ENCODE measurements at places on chromosomes 1 and 21.

DNA sequence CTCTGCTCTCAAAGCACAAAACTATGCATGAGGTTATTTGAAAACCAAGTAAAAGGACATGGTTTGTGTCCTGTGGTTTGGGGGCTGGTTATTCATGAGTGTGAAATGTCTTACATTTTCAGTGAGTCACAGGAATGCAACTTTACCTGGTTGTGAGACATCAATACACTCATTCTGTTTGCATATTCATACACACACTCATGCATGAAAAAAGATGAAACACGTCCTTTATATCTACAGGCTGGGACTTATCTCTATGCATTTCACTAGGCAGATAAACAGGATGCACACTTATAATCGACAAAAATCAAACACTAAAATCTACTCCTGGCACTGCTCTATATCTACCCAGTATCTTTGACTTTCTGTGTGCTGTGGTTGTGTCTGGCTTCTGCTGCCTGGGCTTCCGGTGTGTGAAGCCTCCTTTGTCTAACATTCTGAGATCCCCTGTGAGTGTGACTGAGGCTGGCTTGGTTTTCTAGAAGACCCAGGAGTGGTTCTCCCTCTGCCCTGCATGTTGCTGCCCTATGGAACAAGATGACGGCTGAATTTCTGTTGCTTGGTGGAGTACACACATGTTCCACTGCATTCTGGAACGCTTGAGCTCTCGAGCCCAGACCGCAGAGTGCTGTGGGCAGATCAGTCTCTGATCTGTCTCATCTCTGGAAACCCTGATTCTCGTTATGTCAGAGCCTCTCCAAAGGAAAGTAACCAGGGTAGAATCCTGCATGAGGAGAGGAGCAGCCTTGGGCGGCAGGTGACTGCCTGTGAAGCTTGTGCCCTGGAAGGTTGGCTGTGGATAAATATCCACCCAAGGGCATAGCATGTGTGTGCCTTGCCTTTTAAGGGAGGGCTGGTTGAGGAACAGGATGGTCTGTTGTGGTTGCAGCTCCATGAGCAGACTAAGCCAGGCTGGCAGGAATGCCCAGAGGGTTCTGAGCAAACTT lies 19.7 kb upstream of the FASLG start:
- DNase-seq: peak; percentile 48

GRCh38 chr1:213446496-213446895 lies 395.5 kb downstream of the RPS6KC1 start:
- DNase-seq: no peak

DNA sequence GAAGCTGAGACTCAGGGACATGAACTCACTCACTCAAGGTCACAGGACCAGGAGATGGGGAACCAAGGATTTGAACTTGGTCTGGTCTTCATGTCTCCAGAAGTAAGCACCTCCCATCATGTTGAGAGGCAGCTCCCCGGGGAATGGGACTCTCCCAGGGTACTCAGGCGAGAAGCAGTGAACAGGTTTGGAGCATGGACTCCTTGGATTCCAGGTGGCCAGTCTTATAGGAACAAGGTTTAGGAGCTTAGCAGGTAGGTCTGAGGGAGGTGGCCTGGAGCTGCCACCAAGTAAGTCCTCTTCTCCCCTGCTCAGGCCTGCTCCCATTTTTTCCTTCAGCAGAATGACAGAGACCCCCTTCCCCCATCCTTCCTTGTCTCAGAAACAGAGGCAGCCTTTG lies 14.9 kb upstream of the ARHGEF10L start:
- no peak for DNase-seq

GRCh38 chr1:36463463-36463802 lies 751 bp downstream of the MRPS15 start:
- DNase-seq: peak; percentile 26

DNA sequence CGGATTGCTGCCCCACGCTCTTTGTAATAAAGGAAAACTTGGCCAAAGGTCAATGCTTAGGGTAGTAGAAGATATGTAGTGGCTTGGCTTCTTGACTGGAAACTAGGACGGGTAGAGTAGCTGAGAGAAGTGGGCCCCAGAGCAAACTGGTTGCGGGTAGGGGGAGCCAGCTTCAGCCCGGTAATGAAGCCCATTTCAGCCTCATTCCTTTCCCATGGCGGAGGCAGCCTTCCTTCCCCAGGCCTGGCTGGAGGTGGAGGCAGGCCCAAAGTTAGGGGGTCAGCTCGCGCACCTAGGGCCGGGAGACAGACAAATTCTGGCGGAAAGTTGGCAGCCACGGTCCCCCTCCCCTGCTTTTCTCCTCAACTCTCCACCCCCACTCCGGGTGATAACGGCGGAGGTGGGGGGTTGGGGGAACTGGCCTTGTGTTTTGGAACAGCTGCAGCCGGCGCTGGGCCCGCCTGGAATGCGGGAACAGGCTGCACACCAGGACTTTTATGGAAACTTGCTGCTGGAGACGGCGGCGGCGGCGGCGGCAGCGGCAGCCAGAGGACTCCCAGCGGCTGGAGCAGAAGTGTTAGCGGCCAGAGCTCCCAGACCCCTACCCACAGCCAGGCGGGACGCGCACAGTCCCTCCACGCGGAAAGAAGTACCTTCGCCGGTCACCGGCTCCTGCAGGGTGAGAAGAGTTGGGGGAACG lies at the start of gene NEXN:
Gene NEXN, plus strand, starts transcription at position 544 of the 700 bp plus-strand sequence. CDS start 27,483 bp downstream, outside the sequence.
- peak; percentile 45 for DNase-seq

All from hematopoietic multipotent progenitor cell treated with erythropoietin and hydrocortisone succinate and interleukin-3 and kit ligand, for 4 days (in vitro differentiated cells).